ENCODE measurements at places on chromosomes 6 and 20.

DNA sequence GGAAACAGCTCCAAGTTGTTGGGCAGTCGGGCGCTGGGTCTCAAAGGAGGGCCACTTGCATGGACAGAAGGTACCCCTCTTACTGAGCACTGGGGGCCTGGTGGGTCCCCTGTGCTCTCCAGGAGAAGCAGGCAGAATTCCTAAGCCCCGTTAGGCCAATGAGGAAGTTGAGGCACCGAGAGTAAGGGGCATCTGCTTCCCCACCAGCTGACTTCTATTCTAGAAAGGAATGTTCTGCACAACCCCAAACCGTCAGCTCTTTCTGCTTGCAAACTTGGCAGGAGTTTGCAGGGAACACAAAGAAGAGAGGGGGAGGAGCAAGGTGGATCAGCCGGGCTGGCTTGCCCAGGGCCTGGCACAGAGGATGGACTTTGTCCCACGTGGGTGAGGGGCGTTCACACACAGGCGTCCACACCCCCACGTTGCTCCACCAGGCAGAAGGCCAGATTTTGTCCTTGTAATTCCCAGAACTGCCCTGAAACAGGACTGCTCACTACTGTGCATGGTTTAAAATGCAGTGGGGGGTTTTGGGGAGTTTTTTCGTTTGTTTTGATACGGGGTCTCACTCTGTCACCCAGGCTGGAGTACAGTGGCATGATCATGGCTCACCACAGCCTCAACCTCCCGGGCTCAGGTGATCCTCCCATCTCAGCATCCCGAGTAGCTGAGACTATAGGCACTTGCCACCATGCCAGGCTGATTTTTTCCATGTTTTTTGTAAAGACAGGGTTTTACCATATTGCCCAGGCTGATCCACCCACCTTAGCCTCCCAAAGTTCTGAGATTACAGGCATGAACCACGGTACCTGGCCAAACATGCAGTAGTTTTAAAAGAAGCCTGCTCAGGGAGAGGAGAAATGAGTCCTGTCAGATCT lies 93.3 kb downstream of the SNX5 start:
- no peaks in the 10 kb centered on the region for H3K36me3 ChIP-seq
- no peak overlapping the region for H3K4me3 ChIP-seq
- DNase-seq = no peak

GRCh38 chr20:37380864-37381579 lies 35.1 kb downstream of the SRC start:
- peaks cover 11% of the 10 kb centered on the region for H3K36me3 ChIP-seq
- no peak overlapping the region for H3K4me3 ChIP-seq
- DNase-seq = no peak

DNA sequence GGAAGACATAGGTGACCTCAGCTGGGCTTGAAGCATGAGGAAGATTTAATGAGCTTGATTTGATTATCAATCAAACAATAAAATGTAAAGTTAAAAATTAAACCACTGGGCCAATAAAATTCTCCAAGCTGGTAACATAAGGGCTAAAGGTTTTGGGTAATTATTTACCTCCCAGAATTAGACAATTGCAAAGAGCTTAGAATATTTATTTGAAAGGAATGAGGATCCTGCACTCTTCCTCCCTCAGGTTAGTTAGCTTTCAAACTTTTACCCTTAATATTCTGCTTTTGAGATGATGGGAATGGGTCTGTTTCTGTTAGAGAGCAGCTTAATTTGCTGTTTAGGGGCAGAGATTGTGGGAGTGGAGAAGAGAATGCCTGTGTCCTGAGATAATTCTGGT lies at the start of gene SLC17A4:
Gene SLC17A4 (plus strand): TSS at position 208 of the 400 bp plus-strand sequence. CDS start 7,221 bp downstream, outside the sequence.
- H3K36me3 ChIP-seq = no peaks in the 10 kb centered on the region
- no peaks in the 10 kb centered on the region for H3K27me3 ChIP-seq
- no peak within 1 kb of the TSS for H3K27ac ChIP-seq
- no peak within 1 kb of the TSS for H3K4me3 ChIP-seq
- DNase-seq = no peak

- H3K4me3 ChIP-seq = no peak overlapping the region
- H3K27me3 ChIP-seq = no peaks in the 10 kb centered on the region
- peaks cover 24% of the 10 kb centered on the region for H3K4me1 ChIP-seq
These were observed 31.2 kb downstream of the GCNT2 start for GRCh38 chr6:10552270-10552810.

GRCh38 chr6:169371344-169372127 lies 117.9 kb upstream of the THBS2 start:
- no peaks in the 10 kb centered on the region for H3K36me3 ChIP-seq
- no peak for DNase-seq
- no peak overlapping the region for H3K27ac ChIP-seq
- H3K4me1 ChIP-seq = no peaks in the 10 kb centered on the region

Data from thoracic aorta (tissue), 2 donors.